ENCODE measurements at places on chromosomes 16 and 17. TPM values are rescaled to one million over a fixed set of nuclear protein-coding genes. Genes with fewer than 3 reads are reported as not detected.

AATK gene
- polyA plus RNA-seq: 128 TPM

RBBP6 gene
- 58.3 TPM for polyA plus RNA-seq

RAC3 gene
- 214 TPM for polyA plus RNA-seq

PLA2G15 gene
- 23.6 TPM for polyA plus RNA-seq

PIK3R6 gene
- polyA plus RNA-seq: 3.2 TPM

NPIPB6 gene
- polyA plus RNA-seq: not detected

SNRNP25 gene
- polyA plus RNA-seq: 122 TPM

PARD6A gene
- polyA plus RNA-seq: 20.5 TPM
